ENCODE measurements at places on chromosomes 1 and 21.

GRCh38 chr1:12231276-12231595 lies 1.4 kb downstream of the VPS13D start:
- DNase-seq: no peak

GRCh38 chr1:39835935-39836594 lies 47.2 kb downstream of the TRIT1 start:
- DNase-seq: no peak

DNA sequence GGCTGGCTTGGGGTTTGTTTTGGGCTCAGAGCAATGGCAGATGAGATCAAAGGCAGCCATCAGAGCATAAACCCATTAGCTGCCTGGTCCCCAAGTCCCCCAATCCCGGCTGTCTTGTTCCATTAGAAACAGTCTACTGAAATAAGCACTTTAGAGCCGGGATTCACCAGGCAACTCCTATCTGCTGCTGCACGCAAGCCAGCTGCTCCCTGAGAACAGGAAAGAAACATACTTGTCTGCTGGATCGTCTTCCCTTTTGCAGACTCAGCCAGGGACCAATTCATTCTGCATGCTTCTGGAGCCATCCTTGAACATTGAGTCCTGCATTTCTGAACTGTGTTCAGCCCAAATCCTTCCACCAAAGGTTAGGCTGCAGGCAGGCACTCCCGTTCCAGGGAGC lies 21.8 kb downstream of the RXRG start:
- DNase-seq: no peak

DNA sequence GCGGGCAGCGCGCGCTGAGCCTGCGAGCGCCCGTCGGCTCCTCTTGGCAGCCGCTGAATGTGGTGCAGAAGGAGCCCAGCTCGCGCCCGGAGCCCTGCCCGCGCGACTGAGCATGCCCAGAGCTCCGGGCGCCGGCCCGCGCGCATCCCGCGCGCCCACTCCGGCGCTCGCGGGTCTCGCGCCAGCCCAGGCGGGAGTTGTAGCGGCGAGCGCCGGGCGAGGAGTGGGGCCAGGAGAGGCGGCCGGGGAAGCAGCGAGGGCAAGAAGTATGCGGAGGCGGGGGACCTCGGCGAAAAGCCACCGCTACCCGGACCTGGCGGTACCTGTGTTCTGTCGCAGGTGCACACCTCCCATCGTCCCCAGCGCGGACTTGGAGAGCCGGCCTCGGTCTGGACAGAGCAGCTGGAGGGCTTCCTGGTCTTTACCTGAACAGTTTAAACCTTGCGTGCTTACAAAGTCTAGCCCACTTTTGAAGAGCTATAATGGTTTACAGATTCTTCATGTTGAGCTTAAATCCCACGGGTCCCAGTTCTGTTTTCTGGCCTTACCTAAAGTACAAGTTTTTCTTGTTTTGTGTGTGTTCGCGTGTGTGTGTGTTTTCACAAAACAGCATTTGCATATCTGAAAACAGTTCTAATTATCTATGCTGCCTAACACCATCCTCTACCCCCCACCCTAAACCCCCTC lies at the start of gene DDAH1:
TSS of gene DDAH1 (minus strand) at position 61 of the 687 bp plus-strand sequence. CDS start 114 bp downstream, outside the sequence.
- peak; percentile 54 for DNase-seq

GRCh38 chr1:116231752-116232151 lies 120.6 kb downstream of the MAB21L3 start:
- DNase-seq: no peak

DNA sequence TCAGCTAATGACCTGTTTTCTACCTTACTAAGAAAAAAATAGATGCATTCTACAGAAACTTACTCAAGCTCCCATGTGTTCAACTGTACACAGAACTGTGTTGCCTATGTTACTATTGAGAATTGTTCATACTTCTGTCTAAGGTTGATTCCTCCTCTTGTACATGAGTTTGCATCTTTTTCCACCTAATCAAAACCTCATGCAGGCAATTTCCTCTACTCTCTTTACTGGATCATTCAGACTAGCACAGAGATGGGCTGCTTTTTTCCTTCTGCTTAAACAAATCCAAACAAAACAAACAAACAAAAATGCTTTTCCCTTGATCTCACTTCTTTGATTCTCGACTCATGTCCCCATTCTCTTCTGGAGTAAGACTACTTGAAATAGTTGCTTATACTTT lies 58.8 kb upstream of the PTGFR start:
- DNase-seq: no peak

All from neural crest cell (in vitro differentiated cells).